Activated CD8-positive, alpha-beta memory T cell treated with anti-CD3 and anti-CD28 coated beads for 1 hour (primary cell): ENCODE measurements at places on chromosomes 7 and 10.

- no peak for DNase-seq
Measured at GRCh38 chr10:89271532-89271931, 20.0 kb upstream of the LIPA start.

DNA sequence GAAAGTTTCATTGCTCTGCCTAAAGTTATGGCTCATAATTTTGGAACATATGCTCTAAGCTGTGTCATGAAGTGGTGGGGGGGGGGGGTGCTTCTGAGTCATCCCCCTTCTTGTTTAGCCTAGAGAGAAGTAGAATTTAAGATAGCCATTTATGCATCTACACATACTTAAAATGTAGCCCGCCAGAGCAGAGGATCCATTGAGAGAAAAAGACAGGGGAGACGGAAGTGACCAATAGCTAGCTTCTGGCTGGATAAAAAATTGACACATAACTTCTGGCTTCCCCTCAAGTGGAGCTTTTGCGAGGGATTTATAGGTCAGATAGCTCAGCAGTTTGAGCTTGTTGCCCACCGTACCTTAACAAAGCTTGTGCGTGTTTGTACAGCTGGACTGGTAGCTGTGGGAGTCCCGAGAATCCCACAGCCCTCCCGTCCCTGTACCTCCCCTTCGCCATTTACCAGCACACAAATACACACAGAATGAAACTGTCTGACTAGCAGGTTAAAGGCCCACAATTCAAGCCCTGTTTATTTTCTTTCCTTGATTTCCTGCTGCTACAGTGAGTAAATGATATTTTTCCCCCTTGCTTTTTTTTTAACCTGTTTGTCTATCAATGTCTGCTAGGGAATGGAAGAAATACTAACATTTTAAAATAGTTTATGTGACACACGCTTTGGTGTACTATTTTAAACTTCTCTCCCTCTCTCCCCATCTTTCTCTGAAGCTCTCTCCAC, 232.6 kb upstream of the FERD3L start:
- DNase-seq, result no peak

GRCh38 chr7:90111-91063, 102.0 kb upstream of the FAM20C start:
- DNase-seq, result no peak

DNA sequence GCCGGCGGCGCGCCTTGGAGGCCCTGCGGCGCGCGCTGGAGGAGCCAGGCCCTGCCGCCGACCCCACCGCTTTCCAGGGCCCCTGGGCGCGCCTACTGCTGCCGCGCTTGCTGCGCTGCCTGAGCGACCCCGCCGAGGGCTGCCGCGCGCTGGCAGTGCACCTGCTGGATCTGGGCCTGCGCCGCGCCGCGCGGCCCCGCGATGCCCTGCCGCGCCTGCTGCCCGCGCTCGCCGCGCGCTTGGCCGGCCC, 280 bp downstream of the DNAAF5 start:
- no peak for DNase-seq

- DNase-seq, result no peak
Measured at GRCh38 chr7:55172881-55173609, 154.2 kb downstream of the EGFR start.

GRCh38 chr7:3179456-3179855, 121.6 kb upstream of the SDK1 start:
- DNase-seq, result no peak
